ENCODE measurements at places on chromosomes 13 and 19.

GRCh38 chr13:63011996-63012395 lies 1596.3 kb upstream of the PCDH20 start:
- no peak for DNase-seq

DNA sequence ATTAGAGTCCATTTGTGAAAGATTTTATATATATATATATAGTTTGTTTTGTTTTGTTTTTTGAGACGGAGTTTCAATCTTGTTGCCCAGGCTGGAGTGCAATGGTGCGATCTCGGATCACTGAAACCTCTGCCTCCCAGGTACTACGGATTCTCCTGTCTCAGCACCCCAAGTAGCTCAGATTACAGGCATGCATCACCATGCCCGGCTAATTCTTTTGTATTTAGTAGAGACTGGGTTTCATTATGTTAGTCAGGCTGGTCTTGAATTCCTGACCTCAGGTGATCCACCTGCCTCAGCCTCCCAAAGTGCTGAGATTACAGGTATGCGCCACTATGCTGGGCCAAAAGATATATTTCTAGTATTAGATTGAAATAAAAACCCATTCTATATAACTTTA lies 4.0 kb upstream of the ZNF701 start:
- DNase-seq: no peak

DNA sequence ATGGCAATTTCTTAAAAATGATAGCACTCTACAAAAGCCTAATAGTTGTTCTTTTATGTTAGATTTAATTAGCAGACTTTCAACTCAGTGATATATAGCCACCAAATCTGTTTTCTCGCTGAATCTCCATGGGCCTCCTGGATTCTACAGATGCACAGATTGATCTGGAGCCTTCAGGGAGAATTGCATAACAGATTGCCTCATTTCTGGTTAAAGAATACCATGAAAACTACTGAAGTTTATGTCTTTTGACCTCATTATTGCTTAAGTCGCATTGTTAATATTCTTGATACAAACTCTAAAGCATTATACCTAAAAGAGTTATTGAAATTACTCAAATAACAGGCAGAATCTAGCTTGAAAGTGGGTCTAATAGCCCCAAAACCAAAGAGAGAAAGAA lies 53.7 kb upstream of the PRR20A start:
- DNase-seq: no peak

GRCh38 chr13:98658131-98658530 lies 81.2 kb upstream of the STK24 start:
- DNase-seq: no peak

- DNase-seq: no peak
Measured at GRCh38 chr13:65808061-65808460, 1422.1 kb downstream of the PCDH9 start.

DNA sequence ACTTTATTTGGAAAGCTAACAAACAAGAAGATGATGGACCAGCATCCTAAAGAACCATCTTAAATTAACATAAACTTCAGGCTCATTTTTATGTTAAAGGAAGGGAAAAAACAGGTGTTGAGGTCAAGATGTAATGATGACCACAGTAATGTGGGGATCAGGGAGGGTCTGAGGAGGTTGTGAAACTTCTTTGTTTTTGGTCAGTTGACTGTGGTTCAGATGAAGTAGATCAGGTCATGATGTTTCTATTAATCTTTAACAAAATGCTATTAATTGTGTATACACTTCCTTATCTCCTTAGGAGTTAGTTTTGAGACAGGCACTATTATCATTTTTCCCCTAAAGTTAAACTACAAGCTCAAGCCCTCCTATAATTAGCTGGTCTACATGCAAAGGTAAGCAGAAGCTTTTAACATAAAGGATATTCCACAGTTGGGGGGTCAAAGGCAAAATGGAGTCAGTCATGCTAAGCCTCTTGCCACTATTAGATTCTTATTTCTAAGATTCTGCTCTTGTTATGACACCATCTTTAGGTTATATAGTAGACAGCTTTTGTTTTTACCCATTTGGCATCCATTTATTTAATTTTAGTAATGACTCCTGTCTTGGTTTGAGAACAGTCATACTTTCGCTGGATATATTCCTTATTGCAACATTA lies 800.1 kb upstream of the PCDH9 start:
- DNase-seq: no peak

GRCh38 chr19:8373867-8374813 lies 10.2 kb downstream of the ANGPTL4 start:
- no peak for DNase-seq

GRCh38 chr13:29674532-29674931 lies 79.0 kb upstream of the SLC7A1 start:
- DNase-seq: no peak

DNA sequence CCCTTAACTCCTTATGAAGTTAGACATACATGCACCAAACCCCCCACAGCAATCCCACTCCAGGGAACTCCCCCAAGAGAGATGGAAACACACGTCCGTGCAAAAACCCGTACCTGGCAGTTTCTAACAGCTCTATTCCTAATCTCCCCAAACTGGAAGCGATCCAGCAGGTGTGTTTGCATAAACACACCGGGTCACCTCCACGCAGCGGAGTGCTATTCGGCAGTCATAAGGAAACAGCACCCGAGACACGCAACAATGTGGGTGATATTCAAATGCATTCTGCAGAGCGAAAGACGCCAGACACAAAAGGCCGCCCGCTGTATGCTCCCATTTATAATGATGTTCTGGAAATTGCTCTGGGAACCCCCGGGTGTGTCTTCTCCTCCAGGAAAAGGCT lies 6.8 kb upstream of the ZNRF4 start:
- peak; percentile 22 for DNase-seq

DNA sequence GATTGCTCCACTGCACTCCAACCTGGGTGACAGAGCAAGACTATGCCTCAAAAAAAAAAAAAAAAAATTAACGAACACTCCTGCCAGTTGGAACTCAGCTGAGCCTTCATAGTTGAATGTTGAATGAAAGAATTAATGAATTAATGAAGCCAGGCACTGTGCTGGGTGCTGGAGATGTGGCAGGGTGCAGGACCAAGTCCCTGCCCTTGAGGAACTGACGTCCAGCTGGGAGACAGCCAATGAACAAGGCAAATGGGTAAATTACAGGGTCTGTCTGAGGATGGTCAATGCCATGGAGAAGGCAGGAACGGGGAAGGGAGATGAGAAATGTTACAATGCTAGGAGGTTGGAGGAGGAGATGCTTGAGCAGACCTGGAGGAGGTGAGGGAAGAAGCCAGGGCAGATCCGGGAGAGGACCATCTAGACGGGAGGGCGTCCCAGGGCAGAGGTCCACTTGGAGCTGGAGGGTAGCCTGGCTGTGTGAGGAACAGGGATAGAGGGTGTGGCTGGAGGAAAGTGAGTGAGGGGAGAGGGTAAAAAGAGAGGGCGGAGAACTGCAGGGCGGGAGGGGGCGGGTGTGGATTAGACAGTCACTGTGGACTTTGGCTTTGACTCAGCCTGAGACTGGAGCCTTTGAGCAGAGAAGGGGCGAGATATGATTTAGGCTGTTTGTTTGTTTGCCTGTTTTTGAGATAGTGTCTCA lies 16.8 kb upstream of the IGSF23 start:
- no peak for DNase-seq

DNA sequence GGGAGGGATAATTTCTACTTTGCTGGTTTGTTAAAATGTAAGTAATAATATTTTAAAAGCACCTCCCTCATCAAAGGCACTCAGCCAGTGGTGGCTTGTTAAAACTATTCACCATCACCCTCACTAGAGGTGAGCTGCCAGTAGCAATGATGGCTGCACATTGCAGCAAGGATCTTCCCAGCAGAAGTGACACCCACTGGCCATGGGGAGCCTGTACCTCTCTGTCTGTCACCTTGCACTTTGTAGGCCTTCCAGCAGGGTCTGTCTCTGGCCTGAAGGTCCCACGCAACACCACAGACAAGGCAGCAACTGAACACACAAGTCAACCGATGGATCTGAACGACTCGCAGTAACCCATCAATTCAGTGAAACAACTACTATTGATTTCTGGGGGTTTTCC lies 47.3 kb upstream of the C13orf42 start:
- no peak for DNase-seq
